ENCODE measurements at places on chromosomes 5 and 9.

- DNase-seq, result no peak
These were observed 1.9 kb downstream of the OCLN start for GRCh38 chr5:69494452-69494851.

DNA sequence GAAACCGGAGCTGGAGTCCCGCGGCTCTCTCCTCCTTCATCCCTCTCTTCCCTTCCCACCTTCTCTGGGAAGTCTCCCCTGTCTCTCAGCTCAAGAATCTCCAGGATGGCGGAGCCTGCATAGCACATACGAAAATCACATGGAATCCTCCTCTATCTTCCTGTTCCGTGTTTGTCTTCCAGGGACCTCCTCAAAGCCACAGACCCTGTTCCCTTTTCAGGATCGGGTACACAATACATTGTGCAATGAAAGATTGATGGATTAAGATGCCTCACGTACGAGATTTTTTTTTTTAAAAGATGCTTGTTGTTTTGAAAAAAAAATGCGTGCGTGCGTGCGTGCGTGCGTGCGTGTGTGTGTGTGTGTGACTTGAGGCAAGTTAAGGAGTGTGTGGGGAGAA lies 46.6 kb upstream of the OLFM1 start:
- no peak for DNase-seq

DNA sequence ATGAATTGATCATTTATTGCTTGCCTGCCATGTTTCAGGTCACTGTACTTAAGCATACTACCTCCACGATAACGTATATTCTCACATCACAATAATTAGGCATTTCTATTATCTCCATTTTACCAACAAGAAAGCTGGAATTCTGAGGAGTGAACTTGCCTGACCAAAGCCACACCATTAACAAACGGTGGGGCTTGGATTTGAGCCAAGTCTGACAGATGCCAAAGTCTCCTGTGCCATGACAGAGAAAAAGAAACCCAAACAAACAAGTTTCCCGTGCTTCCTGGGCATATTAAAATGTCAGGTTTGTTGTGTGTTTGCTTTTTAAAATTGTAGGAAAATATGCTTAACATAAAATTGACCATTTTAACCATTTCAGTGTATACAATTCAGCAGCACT lies 40.8 kb upstream of the KCNV2 start:
- no peak for DNase-seq

- DNase-seq, result peak; percentile 20
These were observed 14.4 kb upstream of the SCGB3A1 start for GRCh38 chr5:180605554-180606214.

DNA sequence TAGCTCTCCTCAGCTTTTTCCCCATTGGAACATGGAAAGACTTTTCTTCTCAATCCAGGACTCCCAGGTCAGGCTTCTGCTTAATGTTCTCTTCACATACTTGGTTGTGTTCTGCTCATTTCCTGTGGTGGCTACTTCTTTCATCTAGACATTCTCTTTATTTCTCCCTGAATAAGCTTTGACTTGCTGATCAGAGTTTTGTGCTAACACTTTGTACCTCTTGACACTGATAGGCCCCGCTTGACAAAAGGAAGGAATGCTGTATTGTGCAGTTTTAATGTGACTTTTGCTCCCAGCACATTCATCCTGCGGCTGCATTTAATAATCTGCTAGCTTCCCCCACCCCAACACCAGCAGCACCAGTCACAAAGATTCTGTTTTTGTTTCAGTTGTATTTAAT lies 90.9 kb upstream of the MINAR2 start:
- DNase-seq, result no peak

DNA sequence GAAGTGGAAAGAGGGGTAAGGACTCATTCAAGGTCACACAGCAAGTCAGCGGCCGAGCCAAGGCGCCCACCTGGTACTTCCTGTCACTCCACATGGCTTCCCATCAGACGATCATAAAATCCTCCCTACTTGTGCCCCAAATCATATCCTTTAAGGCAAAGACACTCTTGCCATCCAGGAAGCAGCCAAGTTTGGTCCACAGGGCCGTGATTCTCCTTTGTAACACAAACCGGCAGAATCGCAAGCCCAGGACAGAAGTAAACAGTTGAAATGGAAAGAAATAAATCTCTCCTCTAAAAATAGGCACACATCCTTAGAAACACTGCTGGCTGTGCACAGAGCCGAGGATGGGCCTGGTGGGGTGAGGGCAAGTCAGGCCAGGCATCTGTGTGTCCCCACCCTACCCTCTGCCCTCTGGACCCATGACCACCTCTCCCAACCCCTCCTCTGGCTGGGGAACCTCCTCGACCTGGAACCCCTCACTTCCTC lies 30.5 kb downstream of the TMOD1 start:
- no peak for DNase-seq

DNA sequence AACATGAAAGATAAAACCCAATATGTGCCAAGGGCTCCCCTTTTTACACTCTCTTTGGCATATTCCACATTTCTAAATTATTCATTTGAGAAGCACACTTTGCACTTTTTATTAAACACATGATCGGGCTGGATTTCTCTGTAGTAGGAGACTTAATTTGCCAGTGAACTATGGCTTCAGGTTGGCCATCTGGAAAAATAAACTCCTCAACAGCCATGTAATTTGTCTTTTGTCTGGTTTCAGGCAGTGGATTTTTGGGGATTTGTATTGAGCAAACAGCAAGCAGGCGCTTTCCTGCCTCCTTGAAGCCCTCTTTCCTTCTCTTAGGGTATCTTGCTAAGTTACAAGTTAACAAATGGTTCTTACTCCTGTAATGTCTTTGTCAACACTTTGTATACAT lies 73.0 kb upstream of the DMRTA1 start:
- no peak for DNase-seq

GRCh38 chr9:91920630-91921350 lies 29.2 kb downstream of the ROR2 start:
- DNase-seq, result no peak
